ENCODE measurements at places on chromosomes 11 and 22.

GRCh38 chr11:120295099-120295498, 30.0 kb upstream of the TLCD5 start:
- DNase-seq = no peak

DNA sequence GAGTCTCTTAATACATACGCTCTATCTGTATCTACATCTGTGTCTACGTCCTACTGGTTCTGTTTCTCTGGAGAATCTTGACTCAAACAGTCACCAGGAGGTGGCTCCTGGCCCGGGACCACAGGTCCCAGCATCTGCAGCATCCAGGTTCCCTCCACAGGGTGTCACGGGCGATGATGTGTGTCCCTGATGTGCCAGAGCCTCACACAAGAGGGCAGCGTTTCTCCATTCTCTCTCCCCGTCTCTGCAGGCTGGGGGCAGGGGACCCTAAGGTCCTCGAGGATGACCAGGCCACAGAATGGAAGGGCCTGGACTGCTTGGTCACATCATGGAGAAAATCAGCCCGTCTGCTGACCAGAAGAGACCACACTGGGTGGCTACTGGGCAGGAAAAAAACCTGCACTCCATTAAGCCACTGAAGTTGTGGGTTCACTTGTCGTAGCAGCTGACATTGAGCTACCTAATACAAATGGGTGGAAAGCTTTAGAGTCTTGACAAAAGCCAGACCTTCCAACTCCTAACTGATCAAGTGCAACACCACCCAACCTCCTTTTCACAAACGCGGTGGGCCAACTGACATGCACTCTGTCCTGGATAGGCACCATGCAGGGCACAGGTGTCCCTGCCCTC, 392.5 kb downstream of the CTTN start:
- DNase-seq = no peak

- no peak for DNase-seq
Observed at GRCh38 chr11:68099474-68100405, 21.4 kb downstream of the CHKA start.

DNA sequence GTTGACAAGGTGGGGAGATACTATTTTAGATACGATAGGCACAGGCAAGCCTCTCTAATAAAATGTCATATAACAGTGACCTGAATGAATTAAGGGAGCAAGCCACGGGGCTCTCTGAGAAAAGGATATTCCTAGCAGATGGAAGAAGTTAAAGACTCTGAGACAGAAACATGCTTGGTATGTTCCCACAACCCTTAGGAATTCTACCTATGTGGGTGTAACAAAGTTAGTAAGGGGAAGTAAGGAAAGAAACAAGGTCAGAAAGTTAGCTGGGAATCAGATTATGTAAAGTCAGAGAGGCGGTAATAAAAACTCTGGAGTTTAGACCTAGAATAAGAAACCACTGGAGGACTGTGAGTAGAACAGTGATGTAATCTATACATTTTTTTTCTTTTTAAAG, 59.7 kb upstream of the GDPD4 start:
- no peak for DNase-seq

DNA sequence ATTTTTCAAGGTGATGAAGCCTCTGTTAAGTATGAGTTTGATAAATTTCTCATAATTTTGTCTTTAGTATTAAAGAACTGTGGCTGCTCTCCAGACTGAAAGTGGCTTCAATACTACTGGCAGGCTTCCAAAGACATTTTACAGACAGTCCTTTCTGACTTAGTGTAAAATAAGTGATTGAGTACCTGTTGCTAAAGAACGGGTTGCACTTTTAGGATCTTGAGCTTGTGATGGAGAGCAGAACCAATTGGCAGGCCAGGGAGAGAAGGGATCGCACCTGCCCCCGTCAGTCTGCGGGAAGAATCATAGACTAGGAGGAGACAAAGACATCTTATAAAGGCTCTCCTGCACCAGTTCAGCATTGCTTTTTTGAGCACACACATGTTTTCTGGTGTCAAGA, 4.4 kb downstream of the NCAM1 start:
- no peak for DNase-seq

GRCh38 chr11:88345408-88345807, 7.9 kb upstream of the CTSC start:
- no peak for DNase-seq

DNA sequence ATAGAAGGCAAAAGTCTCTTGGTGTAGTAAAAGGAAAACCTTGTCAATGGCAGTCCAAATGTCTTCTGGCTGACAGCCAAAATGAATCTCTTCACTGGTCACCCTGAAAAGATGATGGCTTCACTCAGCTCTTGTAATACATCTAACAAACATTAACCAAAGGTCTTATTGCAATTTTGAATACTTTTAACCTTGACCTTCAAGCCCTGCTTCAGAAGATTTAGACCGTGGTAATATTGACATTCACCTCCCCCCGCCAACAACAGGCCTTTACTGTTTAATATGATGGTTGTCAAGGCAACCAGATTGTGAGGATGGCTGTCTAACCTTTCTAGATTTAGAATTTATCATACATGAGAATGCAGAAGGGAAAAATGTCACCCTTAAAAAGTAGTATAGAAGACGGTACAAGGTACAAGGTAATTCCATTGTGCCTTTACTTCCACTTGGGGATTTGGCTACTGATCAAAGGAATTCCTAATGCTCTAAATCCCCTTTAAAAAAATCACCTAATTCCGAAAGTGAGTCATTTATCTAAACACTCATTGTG, 342.3 kb downstream of the LARGE1 start:
- DNase-seq = no peak

DNA sequence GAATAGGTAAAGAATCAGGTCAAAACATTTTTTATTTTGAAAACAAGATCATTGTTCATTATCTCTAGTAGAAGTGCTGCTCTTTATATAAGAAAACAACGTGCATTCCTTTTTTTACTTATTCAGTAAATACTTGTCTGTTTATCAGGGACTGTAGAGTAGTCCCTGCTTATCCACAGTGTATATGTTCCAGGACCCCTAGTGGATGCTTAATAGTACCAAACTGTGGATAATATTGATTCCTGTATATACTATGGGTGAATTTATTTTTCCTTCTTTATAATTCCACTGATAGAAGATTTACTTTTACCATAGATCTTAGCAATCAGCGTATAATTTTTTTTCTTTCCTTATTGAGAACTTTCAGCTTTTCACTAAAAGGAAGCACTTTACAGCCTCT, 32.6 kb downstream of the CEP295 start:
- DNase-seq = no peak

GRCh38 chr11:114166897-114167323, 107.4 kb downstream of the ZBTB16 start:
- no peak for DNase-seq

DNA sequence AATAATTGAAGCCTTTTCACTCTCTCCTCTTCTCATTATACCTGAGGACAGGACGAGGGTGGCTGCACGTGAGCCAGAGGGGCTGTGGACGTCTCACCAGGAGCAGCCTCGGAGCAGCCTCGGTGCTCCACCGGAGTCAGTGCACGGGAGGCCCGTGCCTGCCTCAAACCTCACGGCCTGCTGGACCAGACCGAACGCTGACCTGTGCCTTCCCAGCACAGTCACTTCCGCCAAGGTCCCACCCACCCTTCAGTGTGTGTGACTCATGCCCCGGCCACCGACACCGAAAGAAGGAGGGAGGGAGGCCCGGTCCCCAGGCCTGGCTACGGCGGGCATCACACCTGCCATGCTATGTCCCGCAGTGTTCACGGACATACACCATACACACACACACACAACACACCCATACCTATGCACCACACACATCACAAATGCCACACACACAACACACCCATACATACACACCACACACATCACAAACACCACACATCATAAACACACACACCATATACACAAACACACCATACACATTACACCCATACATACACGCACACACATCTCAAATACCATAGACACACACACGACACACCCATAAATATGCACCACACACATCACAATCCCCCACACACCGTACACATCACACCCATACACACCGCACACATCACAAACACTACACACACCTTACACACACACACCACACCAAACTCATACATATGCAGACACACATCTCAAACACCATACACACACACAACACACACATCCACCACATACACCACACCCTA, 1506.5 kb downstream of the TBC1D22A start:
- no peak for DNase-seq

GRCh38 chr11:84687433-84687832, 939.7 kb downstream of the DLG2 start:
- DNase-seq = no peak

DNA sequence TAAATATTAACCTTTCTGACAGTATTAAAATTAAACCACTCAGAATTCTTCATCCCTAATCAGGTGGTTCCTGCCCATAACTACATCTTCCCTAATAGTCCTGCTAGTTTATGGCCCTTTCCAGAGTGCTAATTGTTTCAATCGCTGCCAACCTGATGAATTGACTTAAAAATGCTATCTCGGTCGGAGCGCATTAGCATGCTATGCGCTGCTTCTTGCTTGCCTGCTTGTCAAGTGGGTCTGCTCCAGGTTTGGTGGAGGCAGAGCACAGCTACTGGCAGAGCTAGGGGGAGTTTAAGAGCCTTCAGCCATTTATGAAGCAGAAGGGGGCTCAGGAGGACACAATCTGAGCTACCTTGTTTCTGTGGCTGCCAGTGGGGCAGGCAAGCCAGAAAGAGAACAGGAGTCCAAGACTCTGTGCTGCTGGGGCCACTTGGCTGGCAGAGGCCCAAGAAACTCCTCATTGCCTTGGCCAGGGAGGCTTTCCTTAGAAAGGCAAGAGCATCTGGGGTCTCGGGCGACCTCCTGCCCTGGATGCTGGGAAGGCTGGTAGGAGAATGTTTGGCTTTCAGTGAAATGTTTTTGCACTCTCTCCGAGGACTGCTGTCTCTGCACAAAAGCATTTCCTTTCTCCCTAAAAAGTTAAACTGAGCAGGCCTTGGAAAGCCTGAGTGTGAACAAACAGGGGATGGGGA, 62.1 kb upstream of the PHOX2A start:
- no peak for DNase-seq

DNA sequence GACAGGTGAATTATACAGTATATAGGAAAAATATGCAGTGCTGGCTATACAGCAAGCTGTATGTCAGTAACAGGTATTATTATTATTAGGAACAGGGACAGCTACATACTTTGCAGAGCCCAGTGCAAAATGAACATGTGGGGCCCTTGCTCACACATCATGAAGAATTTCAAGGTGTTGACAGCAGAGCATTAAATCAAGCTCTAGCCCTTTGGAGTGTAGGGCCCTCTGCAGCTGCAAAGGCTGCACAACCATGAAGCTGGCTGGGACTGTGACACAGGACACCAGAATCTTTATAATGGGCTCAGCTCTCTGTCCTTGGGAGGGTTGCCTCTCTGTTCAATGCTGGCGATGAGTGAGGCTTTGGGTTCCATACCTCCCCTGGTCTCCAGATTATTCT, 44.9 kb upstream of the DAGLA start:
- no peak for DNase-seq

DNA sequence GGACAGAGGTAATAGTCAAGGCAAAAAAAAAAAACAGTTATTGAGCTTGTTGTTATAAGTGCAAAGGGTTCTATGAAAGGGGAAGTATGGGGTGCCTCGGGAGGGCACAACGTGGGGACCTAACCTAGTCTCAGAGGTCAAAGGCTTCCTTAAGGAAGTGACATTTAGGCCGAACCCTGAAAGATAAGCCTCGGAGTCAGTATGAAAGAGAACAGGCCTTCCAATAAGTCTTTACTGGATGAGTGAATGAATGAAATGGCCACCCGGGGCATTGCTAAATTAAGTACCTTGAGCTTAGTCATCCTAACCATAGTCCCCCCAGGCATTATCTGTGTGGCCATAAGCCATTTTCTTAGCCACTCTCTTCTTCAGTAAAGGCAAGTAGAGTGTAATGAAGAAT, 19.7 kb downstream of the FLI1 start:
- DNase-seq = no peak

DNA sequence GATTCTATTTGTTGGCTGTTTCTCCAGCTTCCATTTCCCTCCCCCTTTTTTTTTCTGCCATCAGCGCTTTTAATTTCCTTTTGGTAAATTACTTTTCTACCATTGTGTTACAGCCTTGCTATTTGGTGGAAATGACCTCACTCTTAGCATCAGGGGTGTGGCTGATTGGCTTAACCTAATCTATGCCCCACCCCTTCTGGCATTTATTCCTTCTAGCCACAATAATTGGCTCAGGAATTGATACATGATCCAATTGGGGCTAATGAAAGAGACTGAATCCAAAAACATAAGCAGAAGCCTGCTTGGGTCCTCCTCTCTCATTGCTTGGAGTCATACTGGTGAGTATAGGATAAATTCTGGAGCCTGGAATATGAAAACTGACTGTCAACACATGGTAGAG, 402.4 kb upstream of the LRRC4C start:
- no peak for DNase-seq

DNA sequence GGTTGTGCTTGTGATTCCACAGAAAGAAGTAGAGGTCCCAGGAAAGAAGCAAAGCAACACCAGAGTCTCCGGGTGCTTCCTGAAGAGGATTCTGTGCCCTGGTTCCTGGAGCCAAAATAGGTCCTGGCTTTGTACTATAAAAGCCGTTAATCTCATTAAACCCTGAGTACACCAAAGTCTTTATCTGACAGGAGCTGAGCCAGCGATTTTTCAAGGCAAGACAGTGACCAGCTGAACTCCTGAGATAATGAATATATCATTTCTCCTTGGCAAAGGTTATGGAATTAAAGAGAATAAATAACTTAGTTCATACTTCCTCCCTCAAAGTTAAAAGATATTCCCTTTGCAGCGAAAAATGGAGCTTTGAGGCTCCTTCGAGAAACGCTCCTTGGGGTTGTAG, 5.2 kb downstream of the TMEM138 start:
- no peak for DNase-seq

DNA sequence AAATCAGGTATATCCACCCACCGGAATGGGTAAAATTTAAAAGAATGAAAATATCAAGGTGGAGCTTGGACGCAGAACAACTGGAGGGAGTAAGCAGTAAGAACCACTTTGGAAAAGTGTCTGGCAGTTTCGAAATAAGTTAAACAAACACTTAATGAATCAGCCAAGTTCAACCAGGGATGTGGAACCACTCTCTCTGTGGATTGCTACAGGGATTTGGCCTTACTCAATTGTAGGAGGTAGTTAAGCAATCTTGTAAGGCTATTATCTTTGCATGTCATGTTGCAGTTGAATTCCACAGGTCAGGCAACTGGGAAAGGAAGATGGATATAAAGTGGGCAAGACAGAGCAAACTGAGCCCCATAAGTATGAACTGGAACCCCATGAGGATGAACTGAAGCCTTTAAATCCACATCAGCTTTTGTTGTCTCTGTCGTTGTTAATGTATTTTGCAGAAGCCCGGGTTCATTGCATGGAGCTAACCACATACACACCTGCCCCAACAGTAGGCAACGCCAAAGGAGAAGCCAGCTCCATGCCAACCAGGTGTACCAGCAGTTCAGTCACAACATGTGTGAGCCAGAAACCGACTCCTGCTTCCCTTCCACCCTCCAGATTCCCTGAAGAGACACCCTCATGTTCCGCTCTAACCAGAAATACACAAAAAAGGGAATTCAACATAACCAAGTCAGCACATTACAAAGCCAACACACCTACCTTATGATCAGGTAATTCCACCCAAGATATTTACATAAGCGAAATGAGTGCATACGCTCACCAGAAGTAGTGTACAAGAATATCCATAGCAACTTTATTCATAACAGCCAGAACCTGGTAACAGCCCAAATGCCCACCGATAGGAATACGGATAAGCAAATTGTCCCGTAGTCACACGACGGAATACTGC, 8.0 kb upstream of the SLC43A3 start:
- no peak for DNase-seq

- DNase-seq = no peak
Observed at GRCh38 chr11:64585150-64585549, 5.9 kb upstream of the SLC22A12 start.

Measured in posterior cingulate gyrus (tissue), 11 donors.